ENCODE measurements at places on chromosomes 3 and 15. TPM values are rescaled to one million over a fixed set of nuclear protein-coding genes. Genes with fewer than 3 reads are reported as not detected.

The IL16 gene
- polyA plus RNA-seq = not detected

The GPR62 gene
- polyA plus RNA-seq = not detected

The MASP1 gene
- 0.19 TPM for polyA plus RNA-seq

The CATSPER2 gene
- 2.0 TPM for polyA plus RNA-seq

The CPNE4 gene
- 0.59 TPM for polyA plus RNA-seq

The SPATA12 gene
- polyA plus RNA-seq = not detected

The MSL2 gene
- 14.9 TPM for polyA plus RNA-seq

The CLDN16 gene
- polyA plus RNA-seq = not detected

The P2RY1 gene
- polyA plus RNA-seq = 3.0 TPM

The ACTC1 gene
- not detected for polyA plus RNA-seq

The PTH1R gene
- polyA plus RNA-seq = not detected

The DAZL gene
- 0.20 TPM for polyA plus RNA-seq

The ADIPOQ gene
- polyA plus RNA-seq = not detected

The DNASE1L3 gene
- not detected for polyA plus RNA-seq

The GATM gene
- 13.3 TPM for polyA plus RNA-seq

The CCDC13 gene
- polyA plus RNA-seq = 6.5 TPM

The GOLGA8R gene
- not detected for polyA plus RNA-seq

The PROK2 gene
- polyA plus RNA-seq = 0.18 TPM

The C15orf62 gene
- not detected for polyA plus RNA-seq

The GOLGA8G gene
- not detected for polyA plus RNA-seq

The SLCO2A1 gene
- not detected for polyA plus RNA-seq

The RTF1 gene
- 77.9 TPM for polyA plus RNA-seq

The SIDT1 gene
- 0.08 TPM for polyA plus RNA-seq

The RSRC1 gene
- polyA plus RNA-seq = 28.1 TPM

The SLC41A3 gene
- polyA plus RNA-seq = 90.4 TPM

The CAV3 gene
- polyA plus RNA-seq = not detected

The SHF gene
- polyA plus RNA-seq = 50.6 TPM

The INSYN1 gene
- 21.3 TPM for polyA plus RNA-seq

The TRH gene
- 2.6 TPM for polyA plus RNA-seq

The ST3GAL6 gene
- polyA plus RNA-seq = 3.7 TPM

The ANKRD34C gene
- not detected for polyA plus RNA-seq

The MYO5A gene
- 45.2 TPM for polyA plus RNA-seq

The ESYT3 gene
- polyA plus RNA-seq = 0.80 TPM

The ACKR4 gene
- not detected for polyA plus RNA-seq

The FEZF2 gene
- polyA plus RNA-seq = not detected

The SCN11A gene
- polyA plus RNA-seq = 2.8 TPM

The CSPG4 gene
- polyA plus RNA-seq = not detected

The LIPH gene
- polyA plus RNA-seq = 0.05 TPM

The LSAMP gene
- polyA plus RNA-seq = 89.6 TPM

The CLSTN2 gene
- polyA plus RNA-seq = 12.3 TPM

The RHOA gene
- 142 TPM for polyA plus RNA-seq

The MME gene
- polyA plus RNA-seq = 0.54 TPM

The FGD5 gene
- 0.42 TPM for polyA plus RNA-seq

The VGLL4 gene
- 113 TPM for polyA plus RNA-seq

The DNAH12 gene
- 1.8 TPM for polyA plus RNA-seq

The VGLL3 gene
- polyA plus RNA-seq = 0.16 TPM

Data from neural cell (in vitro differentiated cells).